ENCODE measurements at places on chromosomes 13 and 19.

DNA sequence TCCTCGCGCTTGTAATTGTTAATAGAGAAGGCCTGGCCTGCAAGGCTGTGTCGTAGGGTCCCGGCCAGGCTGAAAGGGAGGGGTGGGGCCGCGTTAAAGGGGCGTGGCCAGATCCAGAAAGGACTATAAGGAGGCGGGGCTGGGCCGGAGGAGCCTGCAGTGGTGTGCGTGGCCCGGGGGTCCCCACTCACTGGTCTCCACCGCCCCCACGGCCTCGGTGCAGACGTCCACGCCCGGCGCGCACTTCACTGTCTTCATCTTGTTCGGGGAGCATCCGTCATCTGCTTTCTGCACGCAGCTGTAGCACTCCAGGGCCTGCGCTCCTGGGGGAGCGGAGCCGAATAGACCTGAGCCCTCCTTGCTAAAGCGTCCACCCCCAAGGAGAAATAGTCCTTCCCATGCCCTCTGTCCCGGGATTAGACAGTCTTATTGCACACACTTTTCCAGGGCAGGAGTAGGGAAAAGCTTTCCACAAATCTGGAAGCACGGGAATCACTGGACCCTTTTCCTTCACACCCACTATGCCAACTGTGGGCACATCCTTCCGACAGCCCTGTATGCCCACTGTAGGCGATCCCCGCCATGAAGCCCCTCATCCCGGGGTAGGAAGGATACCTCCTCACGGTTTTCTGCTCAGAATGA lies 1.2 kb downstream of the LYPD3 start:
- no peak for DNase-seq

DNA sequence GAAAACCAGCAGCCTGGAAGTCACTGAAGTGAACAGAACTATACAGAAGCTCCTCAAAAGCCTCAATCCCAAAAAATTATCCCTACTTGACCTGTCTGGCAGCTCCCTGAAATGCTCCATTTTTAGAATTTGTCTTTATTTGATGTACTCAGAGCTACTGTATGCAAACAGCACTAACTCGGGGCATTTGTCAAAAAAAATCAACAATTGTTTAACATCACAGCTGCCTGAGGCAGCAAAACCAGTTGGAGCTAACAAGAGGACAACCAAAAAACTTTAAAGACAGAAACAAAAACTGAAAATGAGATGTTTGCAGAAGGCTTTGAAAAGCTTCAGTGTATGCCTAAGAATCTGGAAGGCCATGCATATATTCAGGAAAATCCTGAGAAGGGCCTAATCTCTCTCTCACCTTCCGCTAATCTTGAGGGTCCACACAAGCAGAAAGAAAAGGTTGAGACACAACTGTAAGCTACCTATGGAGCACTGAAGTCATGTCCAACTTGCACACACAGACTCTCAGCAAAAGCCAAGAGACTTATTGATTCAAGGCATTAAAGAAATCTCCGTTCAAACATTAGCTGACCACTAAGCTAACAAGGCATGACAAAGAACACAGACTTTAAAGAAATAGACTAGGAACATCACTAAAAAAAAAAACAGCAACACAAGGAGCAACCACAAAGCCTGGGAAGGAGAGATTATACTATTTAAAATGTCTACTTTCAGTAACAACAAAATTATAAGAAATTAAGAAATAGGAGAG lies 16.1 kb downstream of the VWA8 start:
- DNase-seq: no peak

DNA sequence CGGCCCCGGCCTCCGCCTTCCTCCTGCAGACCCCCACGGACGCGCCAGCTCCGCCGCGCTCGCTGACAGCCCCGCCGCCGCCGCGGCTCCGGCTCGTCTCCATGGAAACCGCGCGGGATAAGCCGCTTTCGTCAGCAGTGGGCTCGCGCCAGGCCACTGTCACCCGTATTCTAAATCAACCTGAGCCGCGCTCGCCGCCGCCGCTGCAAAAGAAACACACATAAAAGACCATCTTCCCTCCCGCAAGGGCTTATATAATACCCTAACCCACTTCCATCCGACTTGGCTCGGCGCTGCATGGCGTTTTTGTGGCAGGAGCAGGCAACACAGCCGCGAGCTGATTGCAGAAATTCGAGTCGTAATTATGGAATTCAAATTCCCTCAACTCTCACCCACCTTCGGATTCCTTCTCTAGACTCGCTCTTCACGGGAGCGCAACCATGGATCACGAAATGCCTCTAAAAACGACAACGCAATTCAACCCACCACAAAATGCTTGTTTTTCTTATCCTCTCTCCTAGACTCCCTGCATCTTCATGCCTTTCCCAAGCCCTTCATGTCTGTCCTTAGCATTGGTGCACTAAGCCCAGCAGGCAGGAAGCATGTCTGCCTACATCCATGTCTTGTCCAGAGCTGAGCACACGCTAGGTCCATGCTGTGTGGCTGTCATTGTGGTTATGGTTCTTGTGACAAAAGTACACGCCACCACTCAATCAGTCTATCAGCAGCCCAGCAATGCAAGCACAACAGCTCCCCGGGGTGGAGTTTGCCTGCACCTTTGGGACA lies at the start of gene AMER2:
Gene AMER2 (minus strand): TSS at position 772 of the 786 bp plus-strand sequence. CDS start 669 bp downstream, at position 103.
- DNase-seq: peak; percentile 91

DNA sequence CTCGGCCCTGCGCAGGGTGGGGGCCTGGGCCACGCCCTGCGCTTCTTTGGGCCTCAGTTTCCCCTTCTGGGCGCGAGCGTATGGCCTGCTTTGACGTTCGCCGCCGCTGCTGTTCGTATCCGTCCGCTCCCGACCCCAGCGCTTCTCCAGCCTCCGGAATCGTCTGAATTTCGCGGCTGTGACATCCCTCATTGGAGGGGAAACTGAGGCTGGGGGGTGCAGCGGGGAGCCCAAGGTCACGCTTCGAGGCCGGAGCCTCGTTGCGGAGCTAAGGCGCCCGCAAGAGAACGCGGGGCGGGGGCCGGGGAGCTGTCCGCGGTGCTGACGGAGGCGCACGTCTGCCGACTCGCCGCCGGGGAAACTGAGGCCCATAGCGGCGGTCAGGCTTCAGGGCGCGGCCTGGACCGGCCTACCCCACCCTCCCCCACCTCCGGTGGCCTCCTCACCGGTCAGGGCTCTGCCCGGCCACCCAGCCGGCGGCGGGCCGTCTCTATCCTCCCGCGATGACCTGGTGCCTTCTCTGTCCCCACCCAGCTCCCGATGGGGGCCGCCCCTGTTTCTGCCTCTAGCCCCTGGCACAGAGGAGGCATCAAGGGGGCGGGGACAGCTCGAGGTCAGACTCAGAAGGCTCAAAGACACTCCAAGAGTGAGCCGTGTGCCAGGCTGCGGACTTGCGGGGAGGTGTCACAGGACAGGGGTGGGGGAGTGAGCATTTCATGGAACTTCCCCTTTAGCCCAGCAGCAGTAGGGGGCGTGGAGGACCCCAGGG lies 3.0 kb upstream of the APC2 start:
- peak; percentile 51 for DNase-seq

- DNase-seq: no peak
Observed at GRCh38 chr13:111409413-111409812, 89.0 kb downstream of the TEX29 start.

DNA sequence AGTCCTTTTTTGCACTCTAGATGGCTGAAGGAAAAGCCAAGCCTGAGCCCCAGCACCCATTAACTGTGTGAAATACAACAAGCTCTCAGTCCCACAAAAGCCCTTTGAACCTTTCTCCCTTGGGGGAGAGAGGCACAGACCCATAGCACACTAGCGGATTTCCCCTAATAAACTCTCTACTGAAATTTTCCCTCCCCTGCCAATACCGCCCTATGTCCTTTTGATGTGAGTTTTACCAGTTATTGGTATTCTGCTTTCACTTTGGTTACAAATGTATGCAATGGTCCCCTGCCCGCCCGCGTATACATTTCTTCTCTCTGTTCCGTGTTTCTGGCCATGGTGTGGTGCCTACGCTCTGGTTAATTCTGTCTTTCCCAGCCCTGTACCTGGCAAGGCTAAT lies 54.0 kb upstream of the MYO16 start:
- DNase-seq: no peak

- DNase-seq: no peak
Observed at GRCh38 chr13:84279166-84279565, 396.9 kb upstream of the SLITRK1 start.

DNA sequence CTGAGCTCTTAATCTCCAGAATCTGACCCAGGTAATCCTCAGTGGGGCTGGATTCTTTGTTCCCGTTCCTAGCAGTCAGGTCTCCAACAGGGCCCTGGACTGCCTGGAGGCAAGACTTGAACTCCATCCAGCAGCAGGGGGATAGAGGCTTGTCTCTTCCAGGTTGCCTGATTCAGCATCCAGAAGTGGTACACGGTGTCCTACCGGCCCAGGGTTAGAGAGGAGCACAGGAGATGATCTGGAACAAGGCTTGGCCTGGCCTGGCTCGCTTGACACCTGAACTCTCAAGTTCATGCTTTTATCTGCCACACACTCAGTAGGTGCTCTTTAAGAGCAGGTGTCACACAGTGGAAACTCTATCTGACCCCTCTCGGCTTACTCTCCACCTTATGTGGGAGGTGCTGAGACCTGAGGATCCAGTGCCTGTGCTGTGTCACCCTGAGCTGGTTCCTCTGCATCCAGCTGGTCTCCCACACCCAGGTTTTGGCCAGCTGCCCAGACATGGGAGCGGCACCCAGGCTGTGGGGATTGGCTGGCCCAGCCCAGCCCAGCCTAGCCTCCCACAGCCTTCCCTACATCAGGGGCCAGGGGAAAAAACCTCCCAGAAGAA lies at the start of gene CYP4F3:
Gene CYP4F3 (plus strand): TSS at position 604 of the 610 bp plus-strand sequence. CDS start 519 bp downstream, outside the sequence.
- DNase-seq: no peak

GRCh38 chr13:110661256-110661655 lies 44.7 kb downstream of the CARS2 start:
- DNase-seq: no peak

- DNase-seq: no peak
Observed at GRCh38 chr19:7725791-7726190, 6.1 kb downstream of the CLEC4G start.

DNA sequence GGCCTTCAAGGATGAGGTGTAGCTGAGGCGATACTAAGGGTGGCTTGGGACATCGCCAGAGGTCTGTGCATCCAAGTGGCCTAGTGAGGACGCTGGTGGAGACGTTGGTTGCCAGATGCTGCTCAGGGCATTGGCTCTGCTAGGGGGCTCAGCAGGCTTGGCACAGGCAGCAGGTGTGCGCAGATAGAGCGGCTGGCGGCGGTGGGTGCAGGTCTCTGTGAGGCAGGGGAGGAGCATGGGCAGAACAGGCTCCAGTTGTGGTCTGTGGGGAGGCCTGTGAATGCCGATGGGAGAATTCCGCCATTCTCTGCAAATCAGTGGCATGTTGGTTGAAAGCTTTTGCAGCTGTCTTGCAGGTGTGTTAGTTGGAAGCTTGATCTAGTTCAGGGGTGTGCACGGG lies 21.2 kb downstream of the PRAM1 start:
- DNase-seq: no peak

GRCh38 chr19:13723206-13723605 lies 41.1 kb upstream of the MRI1 start:
- DNase-seq: no peak

GRCh38 chr13:44300895-44301638 lies 72.6 kb upstream of the SERP2 start:
- DNase-seq: peak; percentile 94

GRCh38 chr19:3248728-3249326 lies 24.4 kb downstream of the CELF5 start:
- DNase-seq: no peak

DNA sequence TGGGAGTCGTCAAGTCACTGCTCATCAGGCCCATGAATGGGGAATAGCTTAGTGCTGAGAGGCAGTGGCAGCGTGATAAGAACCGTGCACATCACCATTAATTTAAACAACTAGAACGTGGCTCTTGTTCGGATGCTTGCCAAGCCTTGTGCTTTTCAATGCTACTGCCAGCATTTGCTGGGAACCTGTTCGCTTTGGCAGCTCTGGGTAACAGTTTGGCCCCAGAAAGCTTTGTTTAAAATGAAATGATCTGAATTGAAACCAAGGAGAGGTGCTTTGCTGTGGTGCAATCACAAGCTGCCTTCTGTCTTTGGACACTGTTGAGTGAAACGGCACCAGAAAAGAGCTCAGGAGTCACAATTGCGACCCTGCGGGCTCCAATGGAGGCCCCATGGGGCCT lies 53.5 kb upstream of the OLFM4 start:
- DNase-seq: no peak

- DNase-seq: peak; percentile 79
Observed at GRCh38 chr19:12841094-12841493, 2.8 kb downstream of the MAST1 start.

GRCh38 chr13:102704238-102705058 lies 9.6 kb upstream of the METTL21C start:
- no peak for DNase-seq

DNA sequence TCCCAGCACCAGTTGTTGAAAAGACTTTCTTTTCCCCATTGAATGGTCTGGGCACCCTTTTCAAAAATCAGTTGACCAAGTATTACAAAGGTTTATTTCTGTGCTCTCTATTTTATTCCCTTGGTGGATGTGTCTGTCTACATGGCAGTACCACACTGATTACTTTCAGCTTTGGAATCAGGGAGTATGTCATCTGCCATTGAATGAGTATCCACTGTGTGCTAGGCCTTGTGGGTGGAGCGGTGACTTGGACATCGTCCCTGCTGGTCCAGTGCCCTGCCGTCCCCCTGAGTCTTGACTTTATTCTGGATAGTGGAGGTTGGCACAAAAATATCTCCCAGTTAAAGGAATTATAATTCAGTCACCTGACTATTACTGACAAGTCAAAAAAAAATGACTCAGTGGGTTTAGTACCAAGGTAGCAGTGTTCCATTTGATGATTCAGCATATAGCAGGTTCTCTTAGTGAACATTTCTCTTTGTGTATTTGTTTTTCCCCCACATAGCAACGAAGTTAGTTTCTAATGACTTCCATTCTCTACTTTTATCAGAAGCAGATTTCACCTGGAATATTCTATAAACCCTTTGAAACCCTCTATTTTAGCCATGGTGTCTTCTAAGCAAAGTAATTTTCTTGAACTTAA lies 3.9 kb downstream of the UPF3A start:
- DNase-seq: no peak

DNA sequence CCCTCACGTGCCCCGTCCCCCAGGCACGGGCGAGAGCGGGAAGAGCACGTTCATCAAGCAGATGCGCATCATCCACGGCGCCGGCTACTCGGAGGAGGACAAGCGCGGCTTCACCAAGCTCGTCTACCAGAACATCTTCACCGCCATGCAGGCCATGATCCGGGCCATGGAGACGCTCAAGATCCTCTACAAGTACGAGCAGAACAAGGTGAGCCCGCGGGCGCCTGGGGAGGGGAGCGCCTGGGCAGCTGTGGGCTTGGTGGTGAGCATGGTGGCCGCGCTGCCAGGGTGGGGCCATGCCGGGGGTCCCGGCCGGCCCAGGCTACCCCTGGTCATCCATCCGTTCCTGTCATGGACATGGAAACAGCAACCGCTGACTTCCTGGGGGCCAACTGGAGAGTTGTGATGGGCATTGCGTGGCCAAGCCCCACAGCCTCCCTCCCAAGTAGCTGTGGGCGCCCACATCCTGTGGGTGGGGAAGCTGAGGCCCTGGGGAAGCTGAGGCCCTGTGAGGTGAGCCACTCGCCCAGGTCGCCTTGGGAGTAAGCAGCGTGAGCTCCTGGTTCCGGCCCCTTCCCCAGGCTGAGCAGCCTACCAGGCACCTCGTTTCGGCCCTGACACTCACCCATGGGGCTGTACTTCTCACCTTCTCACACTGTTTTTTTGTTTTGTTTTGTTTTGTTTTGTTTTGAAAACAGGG lies 16.1 kb downstream of the GNA11 start:
- DNase-seq: no peak

GRCh38 chr13:98751861-98752466 lies 508 bp downstream of the SLC15A1 start:
- DNase-seq: no peak

All from cerebellar cortex (tissue), 1 donor.